Dermis microvascular lymphatic vessel endothelial cell (primary cell): ENCODE measurements at places on chromosomes 6 and 20.

DNA sequence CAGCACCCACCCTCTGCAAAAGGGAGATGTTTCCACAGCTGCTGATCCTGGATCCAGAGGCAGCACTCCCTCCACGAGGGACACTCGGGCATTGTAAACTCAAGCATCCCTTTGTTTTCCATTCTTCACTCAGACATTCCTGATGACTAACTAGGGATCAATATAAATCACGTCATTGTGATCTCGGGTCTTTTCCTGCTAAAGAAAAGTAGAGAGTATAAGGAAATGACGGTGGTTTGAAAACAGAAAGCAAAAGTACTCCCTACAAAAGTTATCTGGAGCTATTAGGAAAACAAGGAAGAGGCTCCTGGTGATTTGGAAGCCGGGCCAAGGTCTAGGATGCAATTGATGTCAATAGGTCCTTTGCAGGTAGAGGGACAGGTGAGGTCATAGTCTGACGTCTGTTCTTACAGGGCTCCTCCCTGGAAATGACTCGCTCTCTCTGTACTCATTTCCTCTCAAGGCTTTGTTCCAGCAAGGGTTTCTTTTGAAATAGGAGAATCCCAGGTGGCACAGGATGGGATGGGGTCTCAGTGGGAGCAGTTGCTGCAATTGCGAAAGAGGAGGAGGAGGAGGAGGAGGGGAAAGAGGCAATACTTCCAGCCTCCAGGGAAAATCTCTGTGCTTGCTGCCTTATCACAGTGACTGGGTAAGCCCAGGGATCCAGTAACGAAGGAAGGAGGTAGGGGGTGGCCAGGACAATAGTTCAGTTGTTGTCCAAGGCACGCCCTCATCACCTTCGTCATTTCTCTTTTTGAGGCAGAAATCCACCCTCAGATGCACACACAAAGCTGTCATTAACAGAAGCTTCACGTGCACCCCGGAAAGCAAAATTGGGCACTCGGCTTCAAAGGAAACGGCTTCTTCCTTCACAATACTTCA, 222.8 kb downstream of the LY86 start:
- peak; percentile 73 for DNase-seq

DNA sequence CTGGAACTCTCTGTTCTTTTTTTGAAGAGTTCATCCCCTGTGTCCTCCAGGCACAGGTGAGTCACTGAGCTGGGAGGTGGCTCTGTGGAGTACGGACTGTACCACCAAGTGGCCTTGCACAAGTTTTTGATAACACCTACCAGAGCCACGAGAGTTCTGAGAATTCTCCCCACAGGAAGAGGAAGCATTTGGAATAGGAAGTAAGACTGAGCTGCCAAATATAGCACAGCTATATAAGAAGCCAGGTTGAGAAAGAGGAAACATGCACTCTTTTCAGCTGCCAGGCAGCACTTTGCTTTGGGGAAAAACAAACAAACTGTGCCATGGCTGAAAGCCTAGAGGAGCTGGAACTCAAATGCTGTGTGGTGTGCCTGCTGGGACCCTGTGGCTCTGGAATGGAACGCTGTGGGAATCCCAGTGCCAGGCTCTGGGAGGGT, 70.8 kb upstream of the RIPOR2 start:
- peak; percentile 65 for DNase-seq

DNA sequence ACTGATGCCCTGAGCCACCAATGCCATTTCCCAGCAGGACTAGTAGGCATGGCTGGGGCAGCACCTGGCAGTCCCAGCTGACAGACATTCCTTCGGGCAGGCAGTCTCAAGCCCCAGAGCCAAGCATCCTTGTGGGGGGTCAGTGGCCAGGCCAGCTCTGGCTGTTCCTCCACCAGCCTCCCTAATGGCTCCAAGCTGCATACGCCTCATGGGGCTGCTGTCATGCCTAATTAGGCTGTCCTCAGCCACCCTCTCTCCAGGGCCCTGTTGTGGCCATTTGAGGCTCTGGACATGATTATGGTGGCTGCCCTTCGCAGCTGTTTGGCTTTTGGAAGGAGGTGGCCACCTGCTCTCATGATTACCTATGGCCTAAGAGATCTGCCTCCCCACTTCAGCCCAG, 79.4 kb downstream of the DLGAP4 start:
- DNase-seq, result no peak

- DNase-seq, result no peak
Measured at GRCh38 chr6:20998748-20999448, 464.6 kb downstream of the CDKAL1 start.

DNA sequence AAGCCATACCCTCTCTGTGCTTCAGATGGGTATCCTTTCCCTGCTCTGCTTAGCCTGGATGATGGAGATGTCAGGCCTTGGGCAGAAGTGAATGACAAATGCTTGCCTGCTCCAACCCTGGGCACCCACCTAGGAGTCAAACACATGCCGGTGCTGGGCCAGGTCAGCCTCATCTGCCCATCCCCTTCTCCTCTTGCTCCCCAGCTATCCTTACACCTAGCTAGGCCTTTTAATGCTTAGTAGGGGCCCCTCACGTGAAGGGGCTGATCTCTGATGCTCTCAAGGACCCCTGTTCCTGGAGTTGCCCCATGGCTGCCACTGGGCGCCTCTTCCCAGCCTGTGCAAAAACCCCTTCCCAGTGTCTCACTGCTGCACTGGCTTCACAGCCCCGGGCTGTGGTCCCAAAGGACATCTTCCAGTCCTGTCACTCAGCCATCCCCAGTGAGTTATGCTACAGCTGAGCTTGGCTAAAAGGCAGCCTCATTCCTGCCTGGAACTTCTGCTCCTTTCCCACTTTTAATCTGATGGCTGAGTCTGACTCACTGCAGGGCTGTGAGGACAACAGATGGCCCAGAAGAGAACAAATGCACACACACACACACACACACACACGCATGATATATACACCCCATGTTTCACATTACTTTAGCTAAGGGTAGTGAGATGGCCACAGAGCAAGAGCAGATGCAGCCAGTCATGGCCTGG, 12.8 kb upstream of the SDCBP2 start:
- DNase-seq, result no peak

DNA sequence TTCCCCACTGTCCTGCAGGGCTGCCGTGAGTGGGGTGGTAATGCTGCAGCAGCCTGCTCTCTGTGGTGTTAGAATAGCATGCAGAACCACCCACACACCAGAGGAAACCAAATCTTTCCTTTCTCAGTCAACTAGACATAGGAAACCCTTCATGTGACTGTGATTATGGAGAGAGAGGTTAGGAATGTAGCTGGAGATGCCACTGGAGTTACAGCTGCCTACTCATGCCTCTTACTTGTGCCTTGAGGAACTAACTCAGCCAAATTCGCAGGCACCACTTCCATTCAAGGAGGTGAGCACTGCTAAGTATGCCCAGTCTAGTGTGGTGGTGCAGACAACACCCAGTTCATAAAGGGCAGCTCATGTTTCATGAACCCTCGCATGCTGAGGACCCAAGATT, 27.4 kb downstream of the MUC22 start:
- no peak for DNase-seq

DNA sequence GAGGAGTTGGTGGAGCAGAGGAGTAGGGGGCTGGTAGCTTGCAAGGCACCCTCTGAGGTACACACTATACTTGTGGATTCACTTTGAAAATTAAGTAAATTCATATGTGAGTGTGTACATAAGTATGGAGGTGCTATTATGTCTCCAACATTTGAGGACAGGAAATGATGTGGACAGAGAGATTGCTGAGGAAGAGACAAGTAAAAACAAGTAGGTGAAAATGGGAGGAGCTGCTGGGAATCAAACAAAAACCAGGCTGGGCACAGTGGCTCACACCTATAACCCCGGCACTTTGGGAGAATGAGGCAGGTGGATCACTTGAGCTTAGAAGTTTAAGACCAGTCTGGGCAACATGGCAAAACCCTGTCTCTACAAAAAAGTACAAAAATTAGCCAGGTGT, 69.2 kb upstream of the LYRM2 start:
- DNase-seq, result no peak

GRCh38 chr6:107652526-107653182, 162.7 kb downstream of the SOBP start:
- DNase-seq, result no peak

- DNase-seq, result no peak
Measured at GRCh38 chr6:96302991-96303390, 218.6 kb upstream of the UFL1 start.

DNA sequence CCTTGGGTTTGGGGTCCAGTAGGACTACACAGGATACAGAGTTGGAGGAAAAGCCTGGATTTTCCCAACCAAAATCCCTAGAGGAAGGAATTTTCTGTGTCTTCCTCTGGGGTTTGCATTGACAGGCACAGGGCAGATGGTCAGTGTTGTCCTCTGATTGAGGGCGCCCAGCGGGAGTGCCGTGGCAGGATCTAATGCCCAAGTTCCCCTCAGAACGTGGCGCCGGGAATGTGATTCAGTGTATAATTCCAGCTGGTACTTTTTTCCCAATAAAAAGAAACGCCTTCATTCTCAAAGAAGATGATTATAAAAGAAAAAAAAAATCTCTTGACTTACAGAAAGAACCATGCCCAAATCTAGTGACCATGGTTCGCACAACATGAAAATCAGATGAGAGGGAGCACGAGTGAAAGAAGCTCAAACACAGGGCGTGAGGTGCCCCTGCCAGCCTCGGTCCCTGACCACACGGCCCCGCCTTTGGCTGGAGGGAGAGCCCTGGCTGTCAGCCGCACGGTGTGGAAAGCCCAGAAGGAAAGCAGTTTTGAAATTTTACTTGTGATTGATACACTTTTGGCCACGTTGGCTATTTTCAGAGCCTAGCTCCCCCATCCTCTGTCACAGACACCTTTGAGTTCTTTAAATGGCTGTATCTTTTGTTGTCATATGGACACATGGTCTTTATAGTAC, 31.6 kb downstream of the VEGFA start:
- no peak for DNase-seq

DNA sequence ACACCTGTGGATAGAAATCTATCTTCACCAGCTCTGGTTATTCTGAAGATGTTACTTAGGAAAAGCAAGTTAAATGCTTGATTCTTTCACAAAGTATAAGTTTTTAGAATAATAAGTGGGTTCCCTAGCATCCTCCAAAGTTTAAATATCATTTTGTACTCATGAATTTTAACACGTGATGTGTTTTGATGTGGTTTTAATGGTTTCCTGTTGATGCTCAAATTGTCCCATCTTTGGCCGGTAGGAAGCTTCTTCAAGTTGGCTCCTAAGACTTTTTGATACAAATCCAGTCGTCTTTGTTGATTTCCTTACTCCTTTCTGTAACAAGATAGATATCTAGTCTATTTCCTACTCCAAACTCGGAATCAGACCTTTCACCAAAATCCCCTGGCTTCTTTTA, 94.5 kb upstream of the STXBP5 start:
- DNase-seq, result no peak

GRCh38 chr20:57748601-57749130, 38.9 kb upstream of the PMEPA1 start:
- DNase-seq, result no peak

GRCh38 chr20:60447703-60448102, 489.5 kb downstream of the CDH26 start:
- no peak for DNase-seq

DNA sequence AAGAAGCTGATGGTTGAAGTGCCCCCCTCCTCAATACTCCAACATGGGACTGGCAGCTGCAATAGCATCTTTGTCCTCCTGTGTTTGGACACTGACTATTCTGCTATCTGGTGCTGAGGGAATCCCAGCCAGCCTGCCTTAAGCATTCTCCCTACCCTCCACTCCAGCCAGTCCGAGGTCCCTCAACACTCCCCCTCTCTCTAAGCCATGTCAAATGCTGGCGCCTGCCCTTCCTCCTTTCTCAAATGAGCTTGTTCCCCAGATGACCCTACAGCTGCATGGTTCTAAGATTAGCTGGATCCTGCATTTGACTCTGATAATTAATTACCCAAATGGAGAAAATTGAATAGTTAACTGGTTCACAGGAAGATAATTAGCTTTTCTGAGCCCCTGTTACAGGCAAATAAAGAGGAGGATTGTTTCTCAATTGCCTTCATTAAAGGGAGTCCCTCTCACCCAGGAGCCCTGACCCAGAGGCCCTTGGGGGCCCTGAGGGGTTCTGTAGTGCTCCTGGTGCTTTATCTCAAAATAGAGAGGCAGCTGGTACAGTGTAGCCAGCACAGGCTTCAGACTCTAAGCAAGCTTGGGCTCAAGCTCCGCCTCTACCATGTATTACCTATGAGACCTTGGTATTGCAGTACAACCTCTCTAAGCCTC, 37.9 kb upstream of the CHD6 start:
- no peak for DNase-seq

- DNase-seq, result no peak
Measured at GRCh38 chr6:109456111-109456583, 575 bp upstream of the MICAL1 start.

DNA sequence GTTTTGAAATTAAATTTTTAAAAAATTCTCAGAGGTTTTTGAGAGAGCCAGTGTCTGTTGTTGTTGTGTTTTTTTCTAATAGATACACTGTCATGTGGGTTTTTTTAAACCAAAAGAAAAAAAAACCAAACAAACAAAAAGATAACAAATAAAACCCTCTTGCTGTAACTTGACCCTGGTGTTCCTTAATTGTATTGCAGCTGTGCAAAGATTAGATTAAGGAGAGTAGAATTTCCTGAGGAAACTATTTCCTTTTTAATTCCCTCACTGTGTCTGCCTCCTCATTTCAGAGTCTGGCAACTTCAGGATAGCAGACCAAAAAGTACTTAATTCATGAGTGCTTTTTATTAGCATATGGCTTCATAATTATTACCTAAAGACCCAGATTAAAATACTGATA, 281.9 kb downstream of the EPM2A start:
- no peak for DNase-seq

DNA sequence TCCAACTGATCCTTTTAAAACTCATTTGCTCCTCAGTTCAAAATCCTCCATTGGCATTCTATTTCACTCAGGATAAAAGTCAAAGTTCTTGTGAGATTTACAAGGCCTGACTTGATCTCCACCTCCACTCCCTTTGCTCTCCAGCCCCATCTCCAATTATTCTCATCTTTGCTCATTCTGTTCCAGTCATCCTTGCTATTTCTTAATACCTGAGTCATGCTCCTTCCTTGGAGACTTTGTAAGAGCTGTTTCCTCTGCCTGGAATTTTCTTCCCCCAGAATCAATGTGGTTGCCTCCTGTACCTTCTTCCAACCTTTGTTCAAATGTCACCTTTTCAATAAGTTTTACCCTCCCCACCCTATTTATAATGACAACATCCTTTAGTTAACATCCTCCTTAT, 373.5 kb downstream of the HTR1B start:
- DNase-seq, result no peak

- DNase-seq, result peak; percentile 22
Measured at GRCh38 chr6:37501632-37502491, 2.2 kb upstream of the CCDC167 start.

DNA sequence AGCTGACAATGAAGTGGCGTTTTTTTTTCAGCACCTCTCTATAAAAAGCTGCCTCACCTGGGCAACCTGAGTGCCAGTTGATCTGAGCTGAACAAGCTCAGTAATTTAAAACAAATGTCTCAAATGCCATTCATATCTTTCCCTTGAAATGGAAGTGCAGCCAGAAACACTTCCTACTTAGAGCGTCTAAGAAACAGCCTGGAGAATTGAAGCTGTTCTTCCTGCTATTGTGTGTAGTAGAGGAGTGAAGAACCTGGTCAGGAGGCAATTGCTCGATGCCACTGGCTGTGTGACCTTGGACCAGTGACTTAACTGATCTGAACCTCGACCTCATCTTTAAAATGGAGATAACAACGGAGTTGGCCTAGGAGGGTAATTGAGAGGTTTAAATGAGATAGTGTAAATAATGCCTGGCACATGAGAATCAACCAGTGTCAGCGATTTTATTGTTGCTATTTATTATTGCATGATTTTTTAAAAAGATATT, 95.4 kb upstream of the FOXQ1 start:
- DNase-seq, result no peak

- peak; percentile 71 for DNase-seq
Measured at GRCh38 chr20:47713878-47714450, 71.3 kb downstream of the SULF2 start.

GRCh38 chr20:20010639-20011500, 6.3 kb upstream of the NAA20 start:
- peak; percentile 78 for DNase-seq
